ENCODE measurements at places on chromosomes 2 and 18.

- DNase-seq, result no peak
These were observed 11.1 kb downstream of the CHRNA1 start for GRCh38 chr2:174753038-174753633.

DNA sequence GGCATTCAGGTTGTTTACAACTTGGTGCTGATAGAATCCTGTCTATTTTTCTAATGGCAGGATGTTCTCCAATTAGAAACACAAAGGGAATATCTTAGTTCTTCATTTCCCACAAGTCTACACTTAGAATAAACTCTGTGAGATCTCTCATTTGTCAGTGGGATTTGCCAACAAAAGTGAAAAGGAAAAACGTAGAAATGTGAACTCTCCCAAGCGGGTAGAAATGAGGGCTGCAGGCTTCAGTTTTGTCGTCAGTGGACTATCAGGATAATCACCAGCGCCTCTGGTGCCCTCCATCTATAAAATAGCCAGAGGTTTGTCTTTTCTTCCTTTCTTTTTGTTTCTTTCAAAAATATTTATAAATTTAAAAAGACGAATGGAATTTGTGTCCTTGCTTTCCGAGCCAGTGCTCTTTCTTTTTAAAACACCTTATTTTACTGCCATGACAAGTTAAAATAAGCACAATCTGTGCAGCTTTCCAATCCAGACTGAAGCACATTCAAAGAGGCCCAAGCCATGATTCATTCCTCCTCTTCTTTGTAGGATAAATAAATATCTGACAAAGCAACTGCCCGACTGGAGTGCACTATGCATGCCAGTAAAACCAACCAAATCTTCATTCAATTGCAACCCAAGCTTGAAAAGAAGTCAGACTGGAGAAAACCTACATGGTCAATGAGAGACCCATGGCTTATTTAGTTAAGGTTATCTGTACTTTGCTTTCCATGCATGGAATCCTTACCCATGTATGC lies 185.8 kb downstream of the ANKRD44 start:
- DNase-seq, result no peak

- no peak for DNase-seq
These were observed 304.6 kb downstream of the MYCN start for GRCh38 chr2:16244966-16245320.

GRCh38 chr2:48144777-48145176 lies 238.5 kb upstream of the FBXO11 start:
- DNase-seq, result no peak

- DNase-seq, result no peak
These were observed 145.9 kb upstream of the COPS8 start for GRCh38 chr2:236939721-236940231.

All from GM12892 (cell line).